SW 1271 (cell line): ENCODE measurements at places on chromosomes 7 and 10.

- DNase-seq: peak; percentile 38
These were observed 28.4 kb downstream of the TMEM130 start for GRCh38 chr7:98841179-98841997.

GRCh38 chr7:37287131-37287855 is 161.4 kb downstream of the ELMO1 start:
- DNase-seq: no peak

DNA sequence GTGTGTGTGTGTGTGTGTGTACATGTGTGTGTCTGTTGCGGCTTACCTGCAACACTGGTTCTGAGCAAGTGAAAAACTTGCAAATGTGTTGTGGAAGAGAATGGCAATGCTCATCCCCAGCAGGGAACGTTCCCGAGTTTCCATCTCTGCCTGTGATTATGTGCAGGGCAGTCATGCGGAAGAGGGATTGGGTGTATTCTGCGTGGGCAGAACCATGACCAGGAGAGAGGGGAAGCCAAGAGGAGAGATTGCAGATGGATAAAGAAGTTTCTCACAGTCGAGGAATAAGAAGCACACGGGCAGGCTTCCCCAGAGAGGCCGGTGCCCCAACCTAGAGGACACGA is 99.9 kb downstream of the CTBP2 start:
- DNase-seq: no peak

GRCh38 chr10:93384006-93384405 is 98.1 kb downstream of the MYOF start:
- peak; percentile 44 for DNase-seq

- DNase-seq: peak; percentile 3
These were observed 100.5 kb downstream of the TACC2 start for GRCh38 chr10:122089311-122090017.

GRCh38 chr7:66258409-66258808 is 53.3 kb downstream of the TPST1 start:
- no peak for DNase-seq

DNA sequence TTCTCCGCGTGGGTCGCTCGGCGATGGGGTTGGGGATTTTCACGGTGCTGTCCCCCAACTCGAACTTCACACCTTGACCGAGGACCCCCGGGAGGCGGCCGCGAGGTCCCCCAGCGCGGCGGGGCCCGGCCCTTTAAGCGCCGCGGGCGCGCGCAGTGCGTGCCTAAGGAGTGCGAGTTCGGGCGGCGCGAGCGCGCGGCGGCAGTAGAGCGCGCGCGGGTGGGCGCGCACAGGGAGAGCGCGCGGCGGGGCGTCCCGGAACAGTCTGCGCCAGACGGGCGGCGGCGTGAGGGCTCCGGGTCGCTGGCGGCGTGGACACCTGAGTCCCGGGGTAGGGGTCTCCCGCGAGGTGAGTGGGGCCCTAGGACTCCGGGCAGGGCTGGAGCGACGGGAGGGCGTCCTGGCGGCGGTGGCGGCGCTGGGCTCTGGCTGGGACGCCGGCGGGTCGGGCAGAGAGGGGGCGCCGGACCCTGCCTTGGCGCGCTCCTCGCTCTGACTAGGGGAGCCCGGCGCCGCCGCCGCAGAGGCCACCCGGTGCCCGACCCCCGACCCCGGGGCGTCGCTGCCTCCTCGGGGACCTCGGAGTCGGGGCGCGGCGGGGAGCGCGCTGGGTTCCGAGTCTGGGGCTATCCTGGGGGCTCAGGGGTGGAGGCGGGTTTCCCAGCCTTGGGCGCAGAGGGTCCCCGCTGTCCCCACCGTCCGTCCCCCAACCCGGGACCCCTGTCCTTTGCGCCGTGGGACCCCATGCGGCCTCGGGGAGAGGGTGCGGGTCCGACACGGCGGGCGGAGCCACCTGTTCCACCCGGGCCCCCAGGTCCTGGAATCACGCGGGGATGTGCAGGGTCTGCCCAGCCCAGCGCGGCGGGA is at the start of gene PROSER2:
TSS of gene PROSER2 (plus strand) at position 235 of the 867 bp plus-strand sequence. CDS start 28,722 bp downstream, outside the sequence.
- DNase-seq: no peak

- DNase-seq: no peak
These were observed 136.0 kb downstream of the KIF20B start for GRCh38 chr10:89837165-89838043.

DNA sequence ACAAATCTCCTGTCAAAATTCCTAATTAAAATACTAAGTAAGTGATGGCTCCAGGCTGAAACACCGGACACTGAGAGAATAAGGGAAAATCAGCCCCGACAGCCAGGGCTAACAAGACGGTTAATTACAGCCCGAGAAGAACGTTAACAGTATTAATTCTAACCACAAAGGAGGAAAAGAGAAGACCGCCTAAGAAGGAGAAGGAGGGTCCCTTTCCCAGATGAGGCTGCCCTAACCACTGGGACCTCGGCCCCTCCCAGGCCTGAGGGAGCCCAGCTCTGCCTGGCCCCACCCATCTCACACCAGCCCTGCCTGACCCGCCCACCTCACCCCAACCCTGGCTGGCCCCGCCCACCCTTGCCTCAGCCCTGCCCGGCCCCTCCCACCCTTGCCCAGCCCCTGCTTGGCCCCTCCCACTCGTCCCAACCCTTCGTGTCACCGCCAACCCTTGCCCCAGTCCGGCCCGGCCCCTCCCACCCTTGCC is 51.3 kb downstream of the PWWP2B start:
- DNase-seq: no peak
